Cerebellar cortex (tissue), 1 donor: ENCODE measurements at places on chromosomes 6 and 20.

DNA sequence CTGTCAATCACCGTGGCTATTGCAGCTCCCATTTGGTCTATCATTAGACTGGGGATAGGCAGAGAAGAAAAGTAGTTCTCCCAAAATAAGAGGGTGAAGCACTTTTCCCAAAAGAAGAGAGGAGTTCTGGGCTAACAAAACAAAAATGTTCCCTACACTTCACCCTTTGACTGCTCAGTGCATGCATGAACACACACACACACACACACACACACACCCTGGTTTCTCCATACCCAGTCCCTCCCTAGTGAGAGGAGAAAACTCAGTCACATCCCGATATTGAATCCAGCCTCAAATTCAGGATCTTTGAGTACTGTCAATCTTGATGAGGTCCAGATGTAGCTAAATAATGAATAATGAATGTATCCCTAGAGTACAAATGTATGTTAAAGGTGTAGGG lies 4.6 kb upstream of the TBPL1 start:
- DNase-seq = no peak

GRCh38 chr6:37303891-37304503 lies 46.1 kb upstream of the TMEM217 start:
- peak; percentile 49 for DNase-seq

- DNase-seq = no peak
Measured at GRCh38 chr20:6768228-6769140, 998 bp downstream of the BMP2 start.

- no peak for DNase-seq
Measured at GRCh38 chr20:41418739-41419293, 52.2 kb upstream of the EMILIN3 start.

- DNase-seq = no peak
Measured at GRCh38 chr6:89961481-89961880, 67.2 kb downstream of the GJA10 start.

DNA sequence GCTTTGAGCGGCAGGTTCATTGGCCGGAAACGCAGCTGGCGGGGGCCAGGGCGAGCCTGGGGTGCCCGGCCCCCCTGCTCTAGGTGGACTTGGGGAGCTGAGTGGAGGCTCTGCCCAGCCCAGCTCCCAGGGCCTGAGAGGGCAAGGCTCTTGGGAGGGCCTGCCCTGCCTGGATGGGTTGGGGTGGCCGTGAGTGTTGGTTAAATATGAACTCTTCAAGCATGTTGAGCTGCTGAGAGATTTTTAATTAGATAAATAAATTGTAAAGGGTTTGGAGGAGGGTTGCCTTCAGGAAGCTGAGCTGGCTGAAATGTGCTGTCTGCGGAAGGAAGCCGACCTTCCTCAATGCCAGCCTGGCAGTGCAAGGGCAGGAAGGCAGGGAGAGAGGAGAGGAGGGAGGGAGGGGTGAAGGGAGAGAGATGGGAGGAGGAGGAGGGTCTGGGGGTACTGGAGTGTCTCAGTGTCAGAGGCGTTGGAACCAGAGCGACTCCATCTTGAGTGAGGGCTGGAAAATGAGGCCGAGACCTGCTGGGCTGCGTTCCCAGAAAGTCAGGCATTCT lies 39.4 kb upstream of the PMEPA1 start:
- DNase-seq = no peak

GRCh38 chr6:20846602-20847028 lies 312.4 kb downstream of the CDKAL1 start:
- DNase-seq = no peak

GRCh38 chr20:32560989-32561830 lies 23.9 kb downstream of the NOL4L start:
- no peak for DNase-seq

GRCh38 chr6:143128681-143129015 lies 68.0 kb downstream of the AIG1 start:
- DNase-seq = no peak

GRCh38 chr6:101534821-101535220 lies 141.3 kb downstream of the GRIK2 start:
- DNase-seq = peak; percentile 70

GRCh38 chr6:13392462-13392861 lies 64.1 kb upstream of the TBC1D7 start:
- no peak for DNase-seq

DNA sequence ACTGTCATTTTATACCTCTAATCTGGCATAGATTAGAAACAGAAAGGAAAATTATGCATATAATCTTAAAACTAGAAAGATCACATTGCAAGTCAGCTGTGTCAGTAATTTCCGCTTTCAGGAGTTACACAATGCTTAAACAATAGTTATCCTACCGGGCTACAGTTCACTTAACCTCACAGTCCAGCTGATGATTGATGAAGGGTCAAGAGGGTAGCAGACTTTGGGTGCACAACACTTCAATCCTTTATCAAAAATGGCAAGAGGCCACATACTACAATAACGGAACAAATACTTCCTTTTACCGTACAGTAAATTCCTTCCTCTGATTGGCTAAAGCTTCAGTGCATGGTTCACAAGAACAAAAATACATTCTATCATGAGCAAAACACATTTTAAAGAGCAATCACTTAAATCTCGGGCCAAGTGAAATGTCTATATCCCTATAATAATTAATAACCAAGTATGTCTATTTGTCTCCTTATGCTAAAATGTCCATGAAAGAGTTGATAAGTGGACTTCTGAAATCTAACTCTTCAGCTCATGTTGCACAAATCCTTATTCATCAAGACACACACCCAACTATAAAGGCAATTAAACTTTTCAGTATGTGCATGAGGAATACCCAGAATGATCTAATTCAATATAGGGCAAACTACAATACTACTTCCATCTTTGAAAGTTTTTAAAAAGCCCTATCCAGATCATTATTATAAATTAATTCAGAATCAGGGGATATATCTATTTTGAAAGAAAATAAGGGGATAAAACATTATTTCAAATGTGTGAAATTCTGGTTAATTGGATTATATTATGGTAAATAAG lies 76.8 kb downstream of the HIVEP2 start:
- no peak for DNase-seq

GRCh38 chr6:15280028-15280427 lies 34.2 kb downstream of the JARID2 start:
- DNase-seq = no peak
